ENCODE measurements at places on chromosomes 1 and 21. TPM values are rescaled to one million over a fixed set of nuclear protein-coding genes. Genes with fewer than 3 reads are reported as not detected.

DNA sequence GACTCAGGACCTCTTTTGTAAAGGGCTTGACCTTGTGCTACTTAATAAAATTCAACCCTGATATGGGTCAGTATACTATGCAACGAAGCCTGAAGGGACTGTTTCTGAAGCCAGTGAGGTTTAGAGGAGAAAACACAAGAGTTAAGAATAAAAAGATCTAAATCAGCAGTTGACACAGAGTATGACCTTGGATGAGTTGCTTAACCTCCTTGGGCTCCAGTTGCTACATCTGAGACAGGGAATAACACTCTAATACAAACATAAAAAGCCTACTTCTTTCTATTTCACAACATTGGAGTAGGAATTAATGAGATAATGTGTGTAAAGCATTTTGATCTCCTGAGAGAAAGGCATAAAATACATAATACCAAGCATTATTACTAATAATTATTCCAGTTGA lies 882.4 kb upstream of the ADGRL2 start:
- no peak for DNase-seq

GRCh38 chr1:227883073-227883520 lies 64.6 kb downstream of the WNT9A start:
- no peak for DNase-seq

- DNase-seq: no peak
These were observed 26.7 kb downstream of the CDCA8 start for GRCh38 chr1:37718901-37719571.

GRCh38 chr1:18515120-18515667 lies 34.5 kb downstream of the KLHDC7A start:
- no peak for DNase-seq

- DNase-seq: no peak
These were observed 120.6 kb downstream of the CACNA1E start for GRCh38 chr1:181603735-181604410.

GRCh38 chr1:95034506-95034905 lies 38.2 kb downstream of the ALG14 start:
- no peak for DNase-seq

Gene C1orf50
- 4.2 TPM for total RNA-seq
